ENCODE measurements at places on chromosomes 5 and 9.
A peak's percentile ranks its signal among the peaks of the same experiment; 100 is the strongest.

GRCh38 chr9:38388283-38389223, 3.9 kb upstream of the ALDH1B1 start:
- DNase-seq: no peak

DNA sequence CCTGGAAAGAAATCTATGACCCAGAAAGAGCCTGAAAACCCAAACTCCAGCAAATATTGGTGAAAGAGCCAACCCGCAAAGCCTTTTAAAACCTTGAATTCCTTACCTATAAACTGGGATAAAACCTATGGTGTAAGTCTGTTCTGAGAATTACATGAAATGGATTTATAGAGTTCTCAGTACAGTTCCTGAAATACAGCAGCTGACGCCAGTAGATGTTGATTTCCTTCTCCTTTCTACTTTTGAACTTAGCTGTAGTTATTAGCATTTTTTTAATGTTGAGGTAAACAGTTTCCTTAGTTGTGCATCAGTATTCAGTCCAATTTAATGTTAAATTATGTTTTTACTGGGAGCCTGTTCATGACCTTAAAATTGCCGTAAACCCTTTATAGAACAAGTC, 3.7 kb downstream of the SPIN1 start:
- peak; percentile 14 for DNase-seq

- DNase-seq: no peak
Observed at GRCh38 chr5:2156358-2157059, 273.8 kb upstream of the IRX4 start.

- peak; percentile 57 for DNase-seq
Observed at GRCh38 chr5:28468166-28468565, 1429.8 kb upstream of the CDH9 start.

DNA sequence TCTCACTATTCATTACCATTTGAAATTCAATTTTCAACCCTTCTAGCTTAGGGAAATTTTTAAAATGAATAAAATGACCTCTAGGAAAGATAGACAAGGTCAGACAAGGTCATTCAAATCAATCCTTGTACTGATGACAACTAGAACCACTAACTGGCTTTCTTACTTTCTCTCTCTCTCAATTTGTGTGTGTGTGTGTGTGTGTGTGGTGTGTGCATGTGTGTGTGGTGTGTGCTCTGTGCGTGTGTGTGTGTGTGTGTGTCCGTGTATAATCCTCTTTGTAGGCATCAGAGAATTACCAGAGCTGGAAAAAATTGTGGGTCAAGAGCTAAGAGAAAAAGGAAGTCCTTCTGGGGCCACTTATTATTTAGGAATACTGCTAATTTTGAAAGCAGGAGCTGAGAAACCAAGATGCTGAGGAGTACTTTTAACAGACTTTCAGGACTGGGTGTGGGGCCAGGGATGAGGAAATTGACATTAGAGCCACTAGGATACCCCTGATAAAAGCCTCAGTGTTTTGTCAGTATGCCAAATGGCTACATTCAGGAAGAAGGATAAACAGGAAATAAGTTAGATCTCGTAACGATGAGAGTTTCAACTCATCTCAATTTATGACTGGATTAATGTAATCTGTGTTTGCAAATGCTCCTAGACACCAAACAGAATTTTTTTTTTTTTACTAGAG, 723.3 kb downstream of the CETN3 start:
- no peak for DNase-seq
